ENCODE measurements at places on chromosomes 7 and 10.

DNA sequence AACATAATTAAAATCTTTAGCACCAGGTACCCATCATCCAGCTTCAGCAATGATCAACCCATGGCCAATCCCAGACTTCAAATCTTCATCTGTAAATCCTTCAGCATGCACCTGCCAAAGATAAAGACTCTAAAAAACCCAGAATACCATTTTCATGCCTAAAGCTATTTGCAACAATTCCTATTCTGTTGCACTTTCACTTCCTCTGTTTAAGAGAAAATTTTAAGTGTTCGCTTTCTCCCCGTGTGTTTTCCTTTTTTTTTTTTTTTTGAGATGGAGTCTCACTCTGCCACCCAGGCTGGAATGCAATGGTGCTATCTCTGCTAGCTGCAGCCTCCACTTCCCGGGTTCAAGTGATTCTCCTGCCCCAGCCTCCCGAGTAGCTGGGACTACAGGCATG, 31.8 kb upstream of the HTR5A start:
- DNase-seq = no peak

DNA sequence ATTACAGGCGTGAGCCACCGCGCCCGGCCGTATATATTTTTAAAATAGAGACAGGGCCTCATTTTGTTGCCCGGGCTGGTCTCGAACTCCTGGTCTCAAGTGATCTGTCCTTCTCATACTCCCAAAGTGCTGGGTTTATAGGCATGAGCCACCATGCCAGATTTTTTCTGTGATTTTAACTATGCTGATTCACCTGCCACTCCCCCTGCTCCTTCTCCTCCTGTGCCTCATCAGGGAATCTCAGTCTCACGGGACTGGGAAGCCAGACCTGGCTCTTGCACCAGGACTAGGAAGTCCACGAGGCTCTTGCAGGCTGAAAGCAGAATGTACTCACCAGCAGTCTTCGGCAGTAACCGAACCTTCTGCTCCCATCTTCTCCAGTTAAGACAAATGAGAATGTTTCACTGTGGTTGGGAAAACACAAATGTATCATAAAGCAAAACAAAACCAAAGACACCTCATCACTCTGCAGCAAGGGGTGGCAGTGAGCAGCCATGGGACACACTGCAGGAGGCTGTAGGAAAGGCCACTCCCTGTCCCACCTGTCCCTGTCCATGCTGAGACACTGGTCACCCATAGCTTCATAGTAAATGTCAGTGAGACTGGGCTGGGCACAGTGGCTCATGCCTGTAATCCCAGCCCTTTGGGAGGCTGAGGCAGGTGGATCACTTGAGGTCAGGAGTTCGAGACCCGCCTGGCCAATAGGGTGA, 78.7 kb upstream of the MKRN1 start:
- DNase-seq = no peak

DNA sequence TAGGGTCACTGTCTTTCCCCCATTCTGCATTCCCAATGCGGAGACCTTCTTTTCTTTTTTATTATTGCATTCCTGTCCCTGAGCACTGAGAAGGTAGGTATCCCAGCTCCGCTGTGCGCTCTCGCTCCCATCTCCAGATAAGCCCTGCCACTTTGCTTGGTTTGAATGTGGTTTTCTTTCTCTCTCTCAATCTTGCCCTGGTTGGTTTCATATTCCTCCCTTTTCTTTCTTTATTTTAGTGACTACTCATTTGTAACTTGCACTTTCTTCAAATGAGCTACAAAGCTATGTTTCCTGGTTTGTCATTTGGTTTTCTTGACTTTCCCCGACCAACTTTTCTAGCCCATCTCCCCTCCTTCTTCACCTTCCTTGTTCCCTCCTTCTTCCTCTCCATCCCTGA, 29.0 kb upstream of the HSPB1 start:
- no peak for DNase-seq

DNA sequence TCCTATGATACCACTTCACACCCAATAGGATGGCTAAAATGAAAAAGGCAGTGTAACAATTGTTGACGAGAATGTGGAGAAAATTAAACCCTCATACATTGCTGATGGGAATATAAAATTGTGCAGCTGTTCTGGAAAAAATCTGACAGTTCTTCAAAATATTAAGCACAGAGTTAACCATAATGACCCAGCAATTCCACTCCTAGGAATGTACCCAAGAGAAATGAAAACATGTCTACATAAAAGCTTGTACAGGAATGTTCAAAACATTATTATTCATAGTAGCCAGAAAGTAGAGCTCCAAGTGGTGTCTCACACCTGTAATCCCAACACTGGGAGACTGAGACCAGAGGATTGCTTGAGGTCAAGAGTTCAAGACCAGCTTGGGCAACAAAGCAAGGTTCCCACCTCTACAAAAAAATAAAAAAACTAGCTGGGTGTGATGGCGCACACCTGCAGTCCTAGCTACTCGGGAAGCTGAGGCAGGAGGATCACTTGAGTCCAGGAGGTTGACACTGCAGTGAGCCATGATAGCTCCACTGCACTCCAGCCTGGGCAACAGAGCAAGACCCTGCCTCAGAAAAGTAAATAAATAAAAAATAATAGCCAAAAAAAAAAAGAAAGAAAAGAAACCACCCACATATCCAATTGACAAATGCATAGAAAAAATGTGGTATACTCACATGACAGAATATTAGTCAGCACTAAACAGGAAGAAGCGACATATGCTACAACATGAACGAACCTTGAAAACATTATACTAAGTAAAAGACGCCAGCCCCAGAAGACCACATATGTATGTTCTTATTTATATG, 5.0 kb downstream of the RHEB start:
- no peak for DNase-seq

GRCh38 chr10:25049966-25050365, 33.6 kb downstream of the THNSL1 start:
- no peak for DNase-seq

GRCh38 chr7:23863209-23863787, 153.3 kb downstream of the STK31 start:
- no peak for DNase-seq
